Iris pigment epithelial cell (primary cell): ENCODE measurements at places on chromosomes 11 and 22.

DNA sequence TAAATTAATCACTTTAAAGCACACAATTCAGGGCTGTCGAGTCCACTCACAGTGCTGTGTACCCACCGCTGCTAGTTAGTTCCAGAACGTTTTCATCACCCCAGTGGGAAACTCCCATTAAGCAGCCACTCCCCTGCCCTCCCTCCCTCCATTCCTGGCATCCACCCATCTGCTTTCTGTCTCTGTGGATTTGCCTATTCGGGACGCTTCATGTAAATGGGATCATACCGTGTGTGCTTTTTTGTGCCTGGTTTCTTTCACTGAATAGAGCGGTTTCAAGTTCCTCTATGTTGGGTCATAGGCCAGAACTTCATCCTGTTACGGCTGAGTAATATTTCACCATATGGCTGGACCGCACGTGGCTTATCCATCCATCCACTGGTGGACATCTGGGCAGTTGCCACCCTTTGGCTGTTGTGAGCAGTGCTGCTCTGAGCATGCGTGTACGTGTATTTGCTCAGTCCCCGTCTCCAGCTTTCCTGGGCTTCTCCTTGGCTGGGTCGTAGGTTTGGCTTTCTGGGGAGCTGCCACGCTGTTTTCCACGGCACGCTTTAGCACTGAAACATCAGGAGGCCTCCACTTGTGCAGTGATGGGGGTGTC is 30.1 kb downstream of the ARHGAP8 start:
- DNase-seq, result no peak

DNA sequence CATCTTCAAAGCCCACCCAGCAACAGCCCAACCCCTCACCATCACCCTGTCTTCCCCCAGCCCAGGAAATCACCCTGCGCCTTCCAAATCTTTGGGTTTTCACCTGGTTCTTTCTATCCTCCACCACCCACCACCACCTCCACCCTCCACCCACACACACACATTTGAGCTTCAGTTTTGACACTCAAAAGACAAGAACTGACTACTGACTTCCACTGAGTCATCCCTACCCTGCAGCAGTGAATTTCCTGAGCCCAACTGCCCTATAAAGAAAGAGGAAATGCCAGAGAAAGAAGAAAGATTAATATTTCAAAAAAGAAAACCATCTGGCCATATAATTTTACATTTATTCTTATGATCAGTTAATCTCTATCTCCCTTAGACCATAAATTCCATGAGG is 137.5 kb downstream of the CHST1 start:
- peak; percentile 15 for DNase-seq

DNA sequence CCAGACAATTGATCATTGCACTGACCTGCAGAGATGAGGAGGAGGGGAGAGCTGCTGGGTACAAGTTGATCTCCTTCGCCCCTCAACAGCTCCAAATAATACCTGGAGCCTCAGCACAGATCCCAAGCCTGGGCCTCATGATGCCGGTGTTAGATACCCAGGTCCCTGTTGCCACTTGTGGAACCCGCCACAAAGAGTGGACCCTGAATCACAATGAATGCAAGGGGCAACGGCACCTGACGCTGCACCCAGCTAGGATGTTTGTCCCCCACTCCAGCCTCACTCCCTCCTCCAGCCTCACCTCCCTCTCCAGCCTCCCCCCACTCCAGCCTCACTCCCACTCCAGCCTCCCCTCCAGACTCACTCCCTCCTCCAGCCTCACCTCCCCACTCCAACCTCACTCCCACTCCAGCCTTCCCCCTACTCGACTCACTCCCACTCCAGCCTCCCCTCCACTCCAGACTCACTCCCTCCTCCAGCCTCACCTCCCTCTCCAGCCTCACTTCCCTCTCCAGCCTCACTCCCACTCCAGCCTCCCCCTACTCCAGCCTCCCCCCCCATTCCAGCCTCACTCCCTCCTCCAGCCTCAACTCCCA is 879.0 kb downstream of the BRD1 start:
- no peak for DNase-seq

GRCh38 chr11:10320736-10321465 is 16.0 kb downstream of the ADM start:
- no peak for DNase-seq

- no peak for DNase-seq
Measured at GRCh38 chr11:95728094-95728493, 61.5 kb downstream of the FAM76B start.

DNA sequence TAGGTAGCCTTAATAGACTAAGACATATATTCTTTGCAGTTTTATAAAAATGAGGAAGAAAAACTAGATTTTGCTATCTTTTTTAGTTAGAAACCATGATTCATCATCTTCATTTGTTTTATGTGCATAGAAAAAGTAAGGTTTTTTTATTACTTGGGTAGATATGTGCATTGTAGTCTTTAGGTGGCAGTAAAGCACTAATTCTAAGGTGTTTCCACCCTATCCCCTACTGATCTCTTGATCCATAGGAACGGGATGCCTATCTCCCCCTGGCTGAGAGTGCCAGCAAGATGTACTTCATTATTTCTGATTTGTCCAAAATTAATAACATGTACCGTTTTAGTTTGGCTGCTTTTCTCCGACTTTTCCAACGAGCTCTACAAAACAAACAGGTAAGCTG is 148.1 kb downstream of the DYNC2H1 start:
- peak; percentile 39 for DNase-seq

GRCh38 chr22:17043521-17043920 is 35.5 kb upstream of the GAB4 start:
- no peak for DNase-seq

- no peak for DNase-seq
Measured at GRCh38 chr22:29147331-29147899, 58.3 kb upstream of the EMID1 start.

DNA sequence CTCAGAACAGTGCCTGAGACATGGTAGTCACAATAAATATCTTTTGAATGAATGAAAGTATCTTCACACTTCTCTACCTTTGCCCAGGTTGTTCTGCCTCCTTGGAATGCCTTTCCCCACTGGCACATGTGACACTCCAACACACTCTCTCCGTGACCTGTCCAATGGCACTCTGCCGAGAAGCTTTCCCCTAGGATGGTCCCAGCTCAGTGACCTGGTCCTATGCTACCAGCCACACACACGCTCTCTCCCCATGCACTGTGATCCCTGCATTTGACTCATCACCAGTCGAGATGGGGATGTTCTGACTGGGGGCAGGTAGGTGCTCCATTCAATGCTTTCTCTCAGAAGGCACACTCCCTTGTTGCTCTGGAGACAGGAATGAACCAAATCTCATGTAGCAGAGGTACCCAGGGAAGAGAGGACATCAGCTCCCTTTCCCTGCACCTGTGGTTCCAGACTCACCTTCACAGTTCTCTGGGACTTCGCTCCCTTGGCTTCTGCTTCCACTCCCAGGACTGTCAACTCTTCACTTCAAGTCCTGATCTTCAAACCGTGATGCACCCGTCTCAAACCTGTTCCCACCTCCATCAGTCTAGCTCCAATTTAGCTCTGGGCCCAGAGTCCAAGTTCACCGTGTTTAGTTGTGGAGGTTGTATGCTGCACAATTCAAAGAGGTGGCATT is 30.7 kb upstream of the LMO1 start:
- DNase-seq, result no peak

- no peak for DNase-seq
Measured at GRCh38 chr11:119571311-119571710, 148.3 kb upstream of the THY1 start.

DNA sequence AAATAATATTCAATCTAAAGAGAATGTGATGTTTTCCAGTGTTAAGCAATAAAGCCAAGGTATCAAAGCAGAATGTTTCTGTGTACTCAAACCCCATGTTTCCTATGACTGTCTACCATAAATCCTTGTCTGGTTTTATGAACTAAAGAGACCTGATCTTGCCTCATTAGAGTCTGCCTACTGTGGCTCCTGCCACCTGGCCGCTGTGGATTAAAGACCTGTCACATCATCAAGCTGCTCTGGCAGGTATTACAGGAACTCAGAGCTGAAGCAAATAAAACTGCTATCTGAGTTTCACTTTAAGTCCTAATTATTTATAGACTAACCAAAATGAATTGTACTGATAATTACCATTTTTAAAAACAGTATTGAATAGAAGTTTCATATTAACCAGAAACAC is 207.8 kb upstream of the CCDC90B start:
- no peak for DNase-seq

- DNase-seq, result no peak
Measured at GRCh38 chr22:36926309-36926708, 12.9 kb downstream of the CSF2RB start.

GRCh38 chr11:46345131-46345597 is 2.1 kb upstream of the DGKZ start:
- DNase-seq, result no peak

- no peak for DNase-seq
Measured at GRCh38 chr11:58596621-58597020, 17.8 kb downstream of the ZFP91 start.

- DNase-seq, result no peak
Measured at GRCh38 chr11:64586366-64586765, 4.7 kb upstream of the SLC22A12 start.

DNA sequence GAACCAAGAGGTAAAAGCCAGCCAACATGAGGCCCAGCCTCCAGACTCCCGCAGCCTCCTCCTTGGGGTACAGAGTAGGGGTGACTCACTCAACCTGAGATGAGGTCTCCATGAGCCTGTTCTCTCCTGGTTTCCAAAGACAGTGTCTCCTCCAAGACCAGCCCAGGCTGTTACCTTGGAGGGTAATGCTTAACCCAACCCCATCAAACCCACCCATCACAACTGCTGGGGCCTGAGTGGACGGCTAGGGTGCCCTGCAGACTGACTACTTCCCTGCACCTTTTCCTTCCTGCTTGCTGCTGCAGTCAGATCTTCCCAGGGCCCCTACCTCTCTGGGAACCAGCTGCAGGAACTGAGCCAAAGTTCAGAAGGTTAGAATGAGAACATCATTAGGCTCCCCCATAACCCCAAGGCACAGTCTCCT is 5.1 kb upstream of the NOL12 start:
- DNase-seq, result peak; percentile 68

- DNase-seq, result no peak
Measured at GRCh38 chr22:41206719-41207118, 1.6 kb downstream of the L3MBTL2 start.

DNA sequence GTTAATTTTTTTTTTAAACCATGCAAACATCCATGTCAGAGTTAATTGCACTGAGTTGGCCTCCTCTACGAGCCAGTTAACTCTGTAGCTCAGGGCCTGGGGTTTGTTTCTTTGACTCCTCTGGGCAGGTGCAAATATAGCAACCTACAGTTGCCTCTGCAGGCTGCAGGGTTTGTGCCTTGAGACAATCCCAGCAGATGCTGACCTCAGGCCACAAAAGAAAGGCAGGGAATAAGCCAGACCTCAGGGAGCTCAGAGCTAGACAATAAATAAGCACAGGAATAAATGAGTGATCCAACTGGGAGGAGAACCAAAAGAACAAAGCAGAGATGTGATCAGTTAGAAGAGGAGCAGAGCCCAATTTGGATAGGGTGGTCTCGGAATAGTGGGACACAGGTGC is 390.8 kb downstream of the SHANK2 start:
- DNase-seq, result no peak

- DNase-seq, result peak; percentile 79
Measured at GRCh38 chr22:35930933-35931332, 97.7 kb downstream of the RBFOX2 start.

GRCh38 chr11:2120359-2121100 is 18.7 kb downstream of the IGF2 start:
- DNase-seq, result no peak
